ENCODE measurements at places on chromosomes 11 and 22.

DNA sequence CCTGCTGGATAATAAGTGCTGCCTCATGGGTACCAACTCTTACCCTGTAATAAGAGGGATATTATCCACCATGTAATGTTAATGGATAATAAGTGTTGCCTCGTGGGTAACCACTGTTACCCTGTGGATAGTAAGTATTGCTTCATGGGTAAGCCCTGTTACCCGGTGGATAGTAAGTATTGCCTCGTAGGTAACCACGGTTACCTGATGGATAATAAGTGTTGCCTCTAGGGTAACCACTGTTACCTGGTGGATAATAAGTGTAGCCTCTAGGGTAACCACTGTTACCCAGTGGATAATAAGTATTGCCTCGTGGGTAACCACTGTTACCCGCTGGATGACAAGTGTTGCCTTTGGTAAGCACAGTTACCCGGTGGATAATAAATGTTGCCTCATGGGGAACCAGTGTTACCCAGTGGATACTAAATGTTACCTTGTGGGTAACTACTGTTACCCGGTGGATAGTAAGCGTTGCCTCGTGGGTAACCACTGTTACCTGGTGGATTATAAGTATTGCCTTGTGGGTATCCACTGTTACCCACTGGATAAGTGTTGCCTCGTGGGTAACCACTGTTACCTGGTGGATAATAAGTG lies 18.6 kb upstream of the NXPE4 start:
- DNase-seq = no peak

GRCh38 chr11:7882860-7883259 lies 48.2 kb downstream of the OR10A6 start:
- peak; percentile 43 for DNase-seq

GRCh38 chr11:3010521-3011275 lies 18.6 kb upstream of the NAP1L4 start:
- DNase-seq = peak; percentile 27

DNA sequence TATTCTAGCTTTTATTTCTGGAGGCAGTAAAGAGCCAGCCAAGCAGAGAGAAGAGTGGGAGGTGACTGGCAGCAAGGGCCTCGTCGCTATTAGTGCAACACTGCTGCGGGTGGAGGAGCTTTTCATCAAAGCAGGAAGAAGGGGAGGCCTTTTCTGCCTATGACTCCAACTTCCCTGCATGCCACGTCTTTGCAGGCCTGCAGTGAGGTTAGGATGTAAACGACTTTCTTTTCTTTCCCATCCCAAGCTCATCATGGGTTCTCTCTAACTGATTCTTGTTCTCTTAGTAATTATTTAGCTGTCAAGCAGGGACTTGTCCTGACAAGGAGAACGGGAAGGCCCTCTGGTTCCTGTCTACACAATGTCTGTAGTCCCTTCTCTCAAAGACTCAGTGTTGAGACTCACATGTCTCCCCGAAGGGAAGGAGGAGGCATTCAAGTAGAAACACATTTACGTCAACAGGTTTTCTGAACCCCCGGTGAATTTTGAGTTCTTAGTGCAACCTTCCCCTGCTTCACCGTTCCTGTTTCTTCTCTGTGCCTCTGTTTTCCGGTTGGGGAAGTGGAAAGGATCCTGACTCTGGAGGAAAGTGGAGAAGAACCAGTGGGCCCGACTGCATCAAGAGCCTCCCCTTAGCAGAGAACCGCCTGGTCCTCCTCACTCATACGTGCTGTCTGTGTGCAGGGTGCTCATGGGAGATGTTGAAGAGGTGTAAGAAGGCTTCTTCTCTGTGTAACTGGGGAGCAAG lies 56.9 kb downstream of the PACS1 start:
- peak; percentile 79 for DNase-seq

GRCh38 chr11:33940538-33940815 lies 48.6 kb upstream of the LMO2 start:
- no peak for DNase-seq

DNA sequence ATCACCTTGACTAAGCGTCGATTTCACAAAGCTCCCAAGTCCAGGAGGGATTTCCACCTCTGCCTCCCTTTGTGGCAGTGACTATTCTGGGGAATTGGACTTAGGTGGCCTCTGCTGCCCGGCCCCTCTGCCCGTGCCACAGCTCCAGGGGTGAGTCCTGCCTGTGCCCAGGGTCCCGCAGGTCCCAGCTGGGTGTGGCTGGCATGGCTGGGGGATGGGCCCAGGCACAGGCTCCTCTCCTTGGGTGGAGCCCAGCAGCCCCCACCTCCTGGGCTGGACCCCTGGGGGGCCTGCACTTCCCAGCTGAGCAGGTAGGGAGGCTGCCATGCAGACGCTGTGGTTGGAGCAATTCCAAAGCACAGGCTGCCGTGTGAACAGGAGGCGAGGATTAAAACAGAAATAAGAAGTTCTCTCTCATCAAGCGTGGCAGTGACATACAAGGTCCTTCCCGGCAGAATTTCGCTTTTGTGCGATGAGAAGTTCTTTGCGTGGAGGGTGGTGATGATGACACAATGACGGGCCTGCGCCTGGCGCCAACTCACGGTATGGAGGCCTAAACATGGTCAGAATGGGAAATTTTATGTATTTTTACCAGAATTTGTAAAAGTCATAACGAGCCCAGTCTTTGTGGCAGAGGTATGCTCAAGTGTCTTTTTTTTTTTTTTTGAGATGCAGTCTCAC lies 107.3 kb downstream of the BRD1 start:
- no peak for DNase-seq

DNA sequence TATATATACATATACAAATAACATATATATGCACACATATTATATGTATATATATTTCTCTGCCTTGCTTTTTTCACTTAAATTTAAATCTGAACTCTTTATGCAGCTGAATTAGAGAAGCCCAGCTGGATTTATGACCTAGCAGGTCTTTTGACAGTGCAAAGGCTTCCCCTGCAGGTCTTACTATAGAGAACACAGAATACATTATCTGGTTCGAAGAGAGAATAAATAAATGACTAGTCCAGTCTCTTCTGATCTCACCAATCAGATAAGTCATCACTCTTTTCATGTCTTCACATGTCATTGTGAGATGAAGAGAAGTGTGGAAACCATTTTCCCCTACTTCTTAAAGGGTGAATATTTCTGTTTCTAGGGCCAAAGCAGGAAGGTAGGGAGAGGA lies 58.2 kb downstream of the OR10A6 start:
- no peak for DNase-seq

- DNase-seq = no peak
These were observed 149.8 kb upstream of the LARGE1 start for GRCh38 chr22:34070051-34070450.

DNA sequence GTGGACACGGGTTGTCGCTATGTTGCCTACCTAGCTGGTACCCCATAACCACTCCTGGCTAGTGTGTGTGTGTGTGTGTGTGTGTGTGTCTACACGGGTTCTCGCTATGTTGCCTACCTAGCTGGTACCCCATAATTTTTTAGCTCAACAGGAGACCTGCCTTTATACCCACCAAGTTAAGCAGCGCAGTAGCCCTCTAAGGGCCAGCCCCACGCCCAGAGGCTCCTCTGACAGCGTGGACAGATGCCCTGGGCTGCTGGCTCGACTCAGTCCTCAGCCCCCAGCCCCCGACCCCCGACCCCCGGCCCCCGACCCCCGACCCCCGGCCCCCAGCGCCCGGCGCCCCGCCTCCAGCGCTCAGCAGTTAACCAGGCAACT lies 351 bp upstream of the AKIP1 start:
- DNase-seq = no peak

GRCh38 chr11:123450623-123451022 lies 20.6 kb downstream of the GRAMD1B start:
- DNase-seq = peak; percentile 20

- peak; percentile 3 for DNase-seq
These were observed 452.0 kb downstream of the JRKL start for GRCh38 chr11:96841792-96842191.

DNA sequence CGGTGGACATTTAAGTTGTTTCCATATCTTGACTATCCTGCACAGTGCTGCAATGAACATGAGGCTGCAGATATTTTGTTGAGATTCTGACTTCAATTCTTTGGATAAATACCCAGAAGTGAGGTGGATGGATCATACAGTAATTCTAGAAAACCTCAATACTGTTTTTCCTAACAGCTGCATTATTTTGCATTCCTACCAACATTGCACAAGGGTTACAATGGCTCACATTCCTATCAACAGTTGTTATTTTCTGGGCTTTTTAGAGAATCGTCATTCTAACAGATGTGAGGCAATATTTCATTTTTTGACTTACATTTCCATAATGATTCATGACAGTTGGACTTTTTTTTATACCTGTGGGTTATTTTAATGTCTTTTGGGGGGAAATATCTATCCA lies 716.9 kb upstream of the ANO3 start:
- no peak for DNase-seq

GRCh38 chr11:94853836-94854235 lies 85.7 kb downstream of the AMOTL1 start:
- DNase-seq = no peak

DNA sequence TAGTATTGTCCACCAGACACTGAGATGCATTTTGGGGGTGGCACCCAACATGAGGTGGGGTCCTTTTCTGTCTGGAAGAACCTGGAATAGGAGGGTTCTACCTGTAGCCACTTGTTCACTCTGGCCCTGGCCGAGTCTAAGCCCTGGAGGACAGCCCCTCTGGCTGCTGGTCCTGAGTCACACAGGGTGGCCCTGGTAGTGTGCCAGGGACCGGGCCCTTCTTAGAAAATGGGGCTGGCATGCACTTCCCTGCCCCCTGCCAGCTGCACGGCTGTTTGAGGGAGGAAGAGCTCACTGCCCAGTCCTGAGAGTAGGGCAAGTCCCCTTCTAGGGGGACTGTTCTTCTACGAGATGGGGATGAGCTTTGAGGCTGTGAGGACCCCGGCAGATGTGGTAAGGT lies 2.2 kb downstream of the PLCB3 start:
- DNase-seq = no peak

DNA sequence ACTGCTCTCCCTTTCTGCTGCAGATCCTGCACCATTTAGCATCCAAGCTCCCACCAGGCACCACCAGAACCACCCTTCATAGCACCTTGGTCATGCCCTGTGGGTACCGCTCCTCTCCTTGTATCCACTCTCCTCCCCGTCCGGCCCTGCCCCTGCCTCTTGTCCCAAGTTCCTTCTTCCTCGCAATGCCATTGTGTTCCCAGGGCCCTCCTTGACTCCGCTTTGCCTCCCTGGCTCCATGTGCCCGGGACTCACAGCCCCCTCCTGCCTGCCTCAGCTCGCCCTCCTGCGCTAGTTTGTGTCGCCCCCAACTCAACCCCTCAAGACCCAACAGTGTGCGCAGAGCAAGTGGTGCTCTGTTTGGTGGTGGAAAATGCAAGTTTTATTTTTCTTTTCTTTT lies 10.8 kb downstream of the FADS2 start:
- no peak for DNase-seq

DNA sequence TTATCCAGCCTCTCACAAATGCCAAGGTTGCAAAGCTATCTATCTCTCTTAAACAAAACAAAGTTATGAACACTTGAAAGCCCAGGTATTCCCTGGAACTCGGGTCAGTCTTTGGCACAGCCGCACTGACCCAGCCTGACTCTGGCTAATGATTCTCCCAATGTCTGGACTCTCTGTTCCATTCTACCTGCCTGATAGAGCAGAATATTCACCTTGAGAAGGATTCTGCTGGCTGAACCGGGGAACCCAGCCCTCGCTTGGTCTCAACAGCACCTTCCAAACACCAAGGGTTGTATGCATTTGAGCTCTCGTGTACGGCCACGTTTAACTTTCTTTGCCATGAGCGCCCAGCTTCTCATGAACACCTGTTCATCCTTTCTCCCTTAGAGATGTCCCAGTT lies 116.8 kb downstream of the ZBTB16 start:
- DNase-seq = no peak

GRCh38 chr11:16780146-16780545 lies 41.7 kb downstream of the C11orf58 start:
- DNase-seq = no peak

GRCh38 chr22:36329254-36330078 lies 58.3 kb downstream of the MYH9 start:
- peak; percentile 79 for DNase-seq
